ENCODE measurements at places on chromosomes 2 and 18.

DNA sequence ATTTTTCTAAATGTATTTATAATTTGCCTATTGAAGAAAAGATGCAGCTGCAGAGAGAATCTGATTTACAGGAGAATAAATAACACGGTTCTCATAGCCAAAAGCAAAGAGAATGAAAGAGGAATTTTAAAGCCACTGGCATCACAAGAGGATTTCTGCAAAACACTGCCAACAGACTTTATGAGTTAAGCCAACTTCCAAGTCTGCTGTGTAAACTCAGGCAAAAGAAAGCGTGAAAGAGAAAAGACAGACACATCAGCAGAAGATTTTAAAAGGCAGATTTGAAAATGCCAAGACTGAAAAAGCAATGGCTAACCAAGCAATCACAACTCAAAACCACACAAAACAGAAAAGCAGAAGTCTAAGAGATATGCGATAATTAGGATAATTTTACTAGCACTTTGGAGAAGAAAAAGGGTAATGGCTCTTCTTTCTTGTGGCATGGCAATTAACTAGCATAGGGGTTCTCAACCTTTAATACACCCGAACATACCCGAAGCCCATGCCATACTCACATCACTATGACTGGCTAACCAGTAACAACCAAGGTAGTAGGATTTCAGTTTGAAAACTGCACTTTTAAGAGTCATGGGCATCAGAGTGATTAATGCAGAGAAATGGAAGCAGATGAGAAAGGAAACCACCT lies 4.9 kb downstream of the DARS1 start:
- no peak for DNase-seq

GRCh38 chr2:72920318-72921087 lies 3.2 kb downstream of the EMX1 start:
- DNase-seq = no peak

DNA sequence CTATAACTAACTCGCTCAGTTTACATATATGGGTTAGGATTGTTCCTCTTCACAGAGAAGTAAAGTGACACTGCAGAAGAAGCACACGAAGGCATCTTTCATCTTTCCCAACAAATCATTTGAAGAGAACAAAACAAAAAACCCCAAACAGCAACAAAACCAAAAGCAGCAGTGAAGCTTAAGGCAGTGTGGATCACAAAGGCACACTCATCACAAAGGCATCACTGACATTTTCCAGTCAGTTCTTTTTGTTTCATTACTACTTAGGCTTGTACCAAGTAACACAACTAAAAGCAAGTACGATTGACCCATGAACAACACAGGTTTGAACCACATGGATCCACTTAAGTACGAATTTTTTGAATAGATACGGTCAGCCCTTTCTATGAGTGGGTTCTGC lies 75.7 kb downstream of the RNF152 start:
- DNase-seq = no peak

GRCh38 chr2:107589079-107589491 lies 237.6 kb upstream of the RGPD4 start:
- no peak for DNase-seq

DNA sequence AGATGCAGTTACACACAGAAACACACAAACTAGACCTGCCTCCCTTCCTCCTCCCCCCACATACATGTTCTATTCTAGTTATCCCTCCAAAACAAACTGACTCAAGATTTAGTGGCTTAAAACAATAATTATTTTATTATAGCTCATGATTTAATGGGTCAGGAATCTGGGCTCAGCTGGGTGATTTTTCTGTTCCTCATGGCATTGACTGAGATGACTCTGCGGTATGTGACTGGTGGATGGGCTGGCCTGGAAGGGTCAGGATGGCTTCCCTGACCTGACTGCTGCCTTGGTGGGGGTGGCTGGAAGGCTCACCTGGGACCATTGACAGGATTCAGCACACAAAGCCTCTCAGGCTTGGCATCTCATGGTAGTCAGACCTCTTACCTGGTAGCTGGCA lies 33.7 kb upstream of the NTSR2 start:
- no peak for DNase-seq

GRCh38 chr18:23321996-23322395 lies 131.1 kb upstream of the RIOK3 start:
- DNase-seq = no peak

- DNase-seq = no peak
Measured at GRCh38 chr2:69149631-69150215, 136.7 kb downstream of the ANTXR1 start.

DNA sequence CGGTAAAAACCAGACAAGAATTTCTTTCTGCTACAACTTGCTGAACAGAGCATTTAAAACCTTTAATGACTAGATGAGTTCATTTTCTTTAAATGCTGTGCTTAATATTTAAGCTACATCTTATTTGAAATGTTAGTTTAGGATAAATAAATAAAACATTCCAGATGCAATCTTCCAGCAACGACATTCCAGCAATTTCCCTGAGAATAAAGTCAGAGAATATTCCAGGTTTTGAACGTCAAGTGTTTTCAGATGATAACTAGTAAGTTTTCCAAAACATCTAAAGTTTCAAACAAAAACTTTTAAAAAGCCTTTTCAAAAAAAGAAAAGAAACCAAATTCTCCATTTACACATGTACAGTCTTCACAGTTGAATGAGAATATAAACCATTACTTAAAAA lies 104.8 kb downstream of the PPP1R1C start:
- DNase-seq = no peak

GRCh38 chr2:19607400-19607799 lies 249.0 kb upstream of the OSR1 start:
- DNase-seq = no peak

DNA sequence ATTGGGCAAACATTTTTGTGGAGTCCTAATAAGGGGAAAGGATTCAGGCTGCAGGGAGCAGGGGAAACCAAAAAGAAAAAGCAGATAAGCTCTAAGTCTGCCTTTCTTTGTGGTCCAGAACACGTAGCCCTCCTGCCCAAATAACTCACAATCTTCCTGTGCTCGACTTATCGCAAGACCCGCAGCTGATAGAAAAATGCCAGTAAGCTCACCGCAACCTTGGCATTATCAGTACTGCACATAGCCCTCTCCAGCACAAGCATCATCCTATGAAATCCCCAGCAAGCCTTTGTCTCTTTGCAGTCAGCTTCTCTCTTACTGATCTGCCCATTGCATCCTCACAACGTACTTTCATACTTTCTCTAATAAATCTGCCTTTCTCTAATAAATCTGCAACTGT lies 202.4 kb upstream of the HNRNPA3 start:
- no peak for DNase-seq

DNA sequence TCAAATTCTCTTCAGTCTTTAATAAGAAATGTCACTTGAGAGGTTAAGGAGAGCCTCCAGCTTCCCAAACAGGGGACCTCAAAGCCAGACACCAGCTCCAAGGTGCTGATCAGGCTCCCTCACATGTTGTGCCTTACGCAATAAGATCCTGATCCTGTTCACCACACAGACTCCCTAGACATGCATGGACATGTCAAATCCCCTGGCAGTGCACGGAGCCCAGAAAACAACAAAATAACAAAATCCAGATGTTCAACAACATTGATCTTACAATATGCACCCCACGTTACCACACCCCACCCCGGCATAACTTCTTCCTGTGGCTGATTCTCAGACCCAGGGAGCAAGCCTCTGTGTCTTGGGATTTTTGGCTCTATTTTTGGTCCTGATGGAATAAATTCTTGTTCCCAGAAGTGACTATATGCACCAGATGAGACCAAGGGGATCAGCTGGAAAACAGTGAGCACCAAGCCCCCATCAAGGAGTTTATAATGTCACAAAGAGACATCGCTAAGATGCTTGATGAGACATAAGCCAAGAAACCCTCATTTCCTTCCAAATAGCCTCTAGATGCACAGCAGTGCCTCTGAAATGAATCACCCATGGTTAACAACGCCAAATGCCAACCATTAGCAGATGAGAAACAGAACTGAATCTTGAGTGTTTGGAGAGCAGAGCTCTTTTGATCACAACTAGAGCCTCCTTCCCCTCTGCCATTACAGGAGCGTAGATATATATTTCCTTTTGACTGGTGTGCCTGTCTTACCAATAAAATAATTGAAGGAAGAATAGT lies 198.2 kb downstream of the PRKCE start:
- DNase-seq = no peak

DNA sequence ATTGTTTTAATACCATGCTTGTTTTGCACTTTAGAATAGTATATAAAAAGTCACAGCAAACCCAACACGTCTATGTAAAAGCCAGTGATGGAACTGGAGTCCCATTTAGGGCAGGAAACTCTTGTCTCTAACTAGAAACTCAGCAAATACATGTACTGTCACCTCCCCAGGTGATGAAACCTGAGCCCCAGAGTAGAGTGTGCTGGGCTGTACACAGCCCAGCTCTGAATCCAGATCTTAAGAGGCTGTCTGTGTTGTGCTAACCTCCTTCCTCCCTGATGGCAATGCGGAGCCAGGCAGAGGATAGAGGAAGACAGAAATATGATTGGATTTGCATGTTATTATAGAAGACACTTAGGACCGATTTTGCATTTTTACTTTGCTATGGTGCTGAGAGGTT lies 317.5 kb upstream of the TRIB2 start:
- DNase-seq = no peak

DNA sequence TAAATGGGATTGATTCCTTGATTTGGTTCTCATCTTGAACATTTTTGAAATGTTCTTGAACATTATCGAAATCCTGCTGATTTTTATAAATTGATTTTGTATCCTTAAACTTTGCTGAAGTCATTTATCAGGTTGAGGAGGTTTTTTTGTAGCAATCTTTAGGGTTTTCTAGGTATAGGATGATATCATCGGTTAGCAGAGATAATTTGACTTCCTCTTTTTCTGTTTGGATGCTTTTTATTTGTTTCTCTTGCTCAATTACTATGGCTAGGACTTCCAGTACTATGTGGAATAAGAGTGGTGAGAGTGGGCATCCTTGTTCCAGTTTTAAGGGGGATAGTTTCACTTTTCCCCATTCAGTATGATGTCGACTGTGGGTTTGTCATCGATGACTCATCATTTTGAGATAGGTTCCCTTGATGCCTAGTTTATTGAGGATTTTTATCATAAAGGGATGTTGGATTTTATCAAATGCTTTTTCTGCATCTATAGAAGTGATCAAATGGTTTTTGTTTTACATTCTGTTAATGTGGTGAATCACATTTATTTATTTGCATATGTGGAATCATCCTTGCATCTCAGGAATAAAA lies 201.5 kb upstream of the ZSWIM2 start:
- DNase-seq = no peak

DNA sequence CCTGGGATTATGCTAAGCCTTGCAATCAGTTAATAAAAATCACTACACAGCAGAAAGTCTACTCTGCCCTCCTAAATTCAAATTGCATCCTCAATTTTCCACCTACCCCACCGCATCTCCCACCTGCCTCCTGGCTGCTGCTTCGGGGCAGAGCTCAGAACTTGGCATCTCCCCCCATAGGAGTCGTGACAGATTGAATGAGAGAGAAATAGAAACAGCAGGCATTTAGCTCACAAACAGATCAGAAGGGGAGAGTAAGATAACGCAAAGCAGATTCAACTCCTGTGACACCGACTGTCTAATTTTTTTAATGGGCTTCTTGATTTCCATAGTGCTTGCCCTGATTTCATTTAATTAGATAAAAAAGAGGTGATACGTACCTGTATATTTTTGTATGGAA lies 24.7 kb upstream of the LRRC30 start:
- no peak for DNase-seq

DNA sequence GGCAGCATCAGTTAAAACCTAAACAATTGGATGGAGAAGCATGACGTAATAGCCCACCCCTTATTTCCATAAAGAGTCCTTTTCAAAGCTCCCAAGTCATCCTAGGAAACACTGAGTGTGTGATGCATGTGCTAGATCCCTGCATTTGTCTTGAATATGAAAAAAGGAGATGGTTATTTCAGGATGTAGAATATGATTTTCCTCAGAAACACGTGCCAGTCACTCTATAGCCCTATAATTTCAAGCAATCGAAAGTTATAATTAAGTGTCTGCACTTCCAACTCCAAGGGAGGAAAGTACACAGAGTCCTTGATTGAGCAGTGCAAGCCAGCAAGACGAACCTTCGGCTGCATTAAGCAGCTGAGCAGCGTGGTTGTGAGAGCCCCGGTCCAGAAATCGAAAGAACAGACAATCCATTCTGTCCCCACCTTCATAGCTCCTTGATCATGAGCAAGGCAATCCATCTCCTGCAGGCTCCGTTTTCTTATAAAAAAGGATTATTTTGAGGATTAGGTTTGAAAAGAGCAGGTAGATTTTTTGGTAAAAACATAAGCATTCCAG lies 287.7 kb downstream of the FBXO15 start:
- DNase-seq = no peak

DNA sequence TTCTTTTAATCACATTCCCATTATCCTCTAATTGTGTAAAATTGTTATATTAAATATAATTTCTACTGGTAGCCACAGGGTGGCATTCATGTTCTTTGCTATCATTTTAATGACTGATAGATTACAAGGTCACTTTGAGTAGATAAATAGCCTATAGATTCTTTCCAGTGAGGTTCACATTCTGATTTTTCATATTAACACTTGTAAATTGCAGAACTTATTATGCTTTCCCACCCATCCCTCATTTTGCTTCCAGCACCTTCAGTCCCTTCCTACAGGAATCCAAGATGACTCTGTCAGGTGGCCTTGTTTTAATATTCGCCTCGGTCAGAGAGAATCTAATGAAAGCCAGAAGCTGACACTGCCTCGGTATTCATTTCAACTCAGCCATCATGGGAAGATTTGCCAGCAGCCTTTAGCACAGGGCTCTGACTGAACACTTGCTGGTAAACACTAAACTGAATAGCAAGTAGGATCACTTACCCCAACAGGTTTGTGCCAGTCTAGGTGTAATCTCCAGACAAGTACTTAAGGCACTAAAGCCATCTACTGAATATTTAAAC lies 101.2 kb upstream of the FSHR start:
- no peak for DNase-seq

- no peak for DNase-seq
Measured at GRCh38 chr2:233033672-233034071, 1.2 kb downstream of the NEU2 start.

- no peak for DNase-seq
Measured at GRCh38 chr2:74576863-74577229, 22.3 kb downstream of the DOK1 start.

- DNase-seq = no peak
Measured at GRCh38 chr2:184549153-184549552, 49.2 kb upstream of the ZNF804A start.

DNA sequence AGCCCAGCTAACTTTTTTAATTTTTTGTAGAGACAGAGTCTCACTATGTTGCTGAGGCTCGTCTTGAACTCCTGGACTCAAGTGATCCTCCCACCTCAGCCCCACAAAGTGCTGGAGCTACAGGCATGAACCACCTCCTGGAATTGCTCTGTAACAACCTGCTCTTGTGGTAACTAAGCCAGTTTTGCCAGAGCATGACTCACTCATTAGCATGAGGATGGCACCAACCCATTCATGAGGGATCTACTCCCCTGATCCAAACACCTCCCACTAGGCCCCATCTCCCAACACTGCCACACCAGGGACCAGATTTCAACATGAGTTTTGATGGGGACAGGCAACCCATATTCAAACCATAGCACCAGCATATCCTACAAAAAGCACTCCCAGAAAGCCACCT lies 348.9 kb upstream of the RAB12 start:
- no peak for DNase-seq

All from D721Med (cell line).